Esophagus squamous epithelium (tissue), 5 donors: ENCODE measurements at places on chromosomes 4 and X.

- no peaks in the 10 kb centered on the region for H3K36me3 ChIP-seq
- H3K4me3 ChIP-seq, result no peak overlapping the region
- H3K27ac ChIP-seq, result no peak overlapping the region
- DNase-seq, result no peak
- no peaks in the 10 kb centered on the region for H3K4me1 ChIP-seq
These were observed 23.2 kb downstream of the APOO start for GRCh38 chrX:23884427-23885024.

- DNase-seq, result no peak
- H3K27me3 ChIP-seq, result no peaks in the 10 kb centered on the region
- H3K4me3 ChIP-seq, result no peak overlapping the region
- H3K4me1 ChIP-seq, result no peaks in the 10 kb centered on the region
- H3K36me3 ChIP-seq, result no peaks in the 10 kb centered on the region
These were observed 258.6 kb downstream of the CAMK2D start for GRCh38 chr4:113502906-113503305.

DNA sequence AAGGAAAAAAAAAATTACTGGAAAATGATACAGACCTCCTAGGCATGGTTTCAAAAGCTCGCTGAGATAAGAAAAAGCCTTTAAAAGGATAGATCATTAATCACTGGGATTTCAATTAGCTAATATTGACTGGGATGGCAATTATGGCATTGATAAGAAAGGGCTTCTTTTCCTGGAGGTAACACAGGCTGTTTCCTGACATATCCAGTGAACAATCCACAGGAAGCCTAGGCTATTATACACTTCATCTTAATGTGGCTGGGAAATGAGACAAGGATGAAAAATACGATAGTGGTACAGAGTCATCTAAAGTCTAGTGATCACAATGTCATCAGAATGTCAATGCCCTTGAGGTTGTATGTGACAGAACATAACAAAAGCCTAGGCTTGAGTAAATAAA, 1579.3 kb downstream of the C4orf33 start:
- DNase-seq, result no peak
- no peaks in the 10 kb centered on the region for H3K36me3 ChIP-seq
- no peak overlapping the region for H3K27ac ChIP-seq
- no peaks in the 10 kb centered on the region for H3K27me3 ChIP-seq
- no peak overlapping the region for H3K4me3 ChIP-seq

DNA sequence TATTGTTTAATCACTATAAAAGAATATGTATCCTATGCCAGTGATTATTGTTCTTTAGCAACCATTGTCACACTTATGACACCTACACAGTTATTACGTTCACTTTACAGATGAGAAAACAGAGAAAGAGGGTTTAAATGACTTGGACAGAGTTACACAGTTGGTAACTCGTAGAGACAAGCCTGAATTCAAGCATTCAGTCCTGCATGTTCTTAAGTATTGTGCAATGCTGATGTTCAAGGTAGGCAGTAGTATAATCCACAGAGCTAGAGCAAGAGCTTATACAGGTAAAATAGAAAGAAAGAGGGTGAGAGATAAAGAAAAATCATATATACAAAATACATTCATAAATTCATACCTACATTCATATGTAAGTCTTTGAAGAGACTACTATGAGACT, 249.8 kb upstream of the ANXA10 start:
- H3K27me3 ChIP-seq, result no peaks in the 10 kb centered on the region
- H3K27ac ChIP-seq, result no peak overlapping the region
- no peak for DNase-seq
- no peaks in the 10 kb centered on the region for H3K4me1 ChIP-seq

DNA sequence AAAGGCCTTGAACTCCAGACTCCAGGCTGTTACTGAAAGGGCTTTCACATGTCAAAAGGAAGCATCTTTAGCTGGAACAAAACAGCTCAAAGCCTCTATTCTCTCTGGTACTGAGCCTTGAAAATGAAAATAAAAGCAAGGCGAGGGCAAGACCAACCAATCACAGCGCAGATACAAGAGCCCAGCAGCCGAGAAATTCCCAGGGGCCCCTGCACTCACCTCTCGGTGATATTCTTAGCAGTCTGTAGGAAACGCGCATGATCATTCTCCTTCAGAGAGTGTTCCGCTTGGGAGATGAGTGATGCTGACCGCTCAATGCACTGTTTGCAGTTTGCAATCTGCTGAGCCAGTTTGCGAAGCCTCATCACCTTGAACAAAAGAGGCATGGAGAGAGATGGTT, 138.1 kb downstream of the MID1 start:
- no peaks in the 10 kb centered on the region for H3K27me3 ChIP-seq
- peaks cover 13% of the 10 kb centered on the region for H3K4me1 ChIP-seq
- no peak overlapping the region for H3K4me3 ChIP-seq

- no peak overlapping the region for H3K4me3 ChIP-seq
- peak overlapping the region; percentile 64 for H3K27ac ChIP-seq
- no peaks in the 10 kb centered on the region for H3K27me3 ChIP-seq
These were observed 43.1 kb upstream of the FAM9C start for GRCh38 chrX:13087322-13088155.
